ENCODE measurements at places on chromosomes 5 and 9.

DNA sequence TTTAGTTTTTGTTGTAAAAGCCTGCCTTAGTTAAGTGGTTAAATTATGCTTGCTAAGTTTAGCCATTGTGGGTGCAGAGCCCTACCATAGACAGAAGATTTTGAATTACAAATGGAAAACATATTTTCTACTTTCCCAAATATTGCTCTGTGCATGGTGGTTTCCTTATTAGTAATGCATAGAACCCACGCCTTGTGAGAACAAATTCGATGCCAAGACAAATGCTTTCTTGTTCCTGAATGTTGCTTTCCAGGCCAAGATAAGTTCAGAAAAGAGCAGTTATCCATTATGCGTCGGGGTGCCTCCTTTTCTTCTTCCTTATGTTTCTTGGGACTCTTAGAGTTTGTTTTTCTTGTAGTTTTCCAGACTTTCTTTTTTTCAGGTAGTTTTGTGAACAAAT is 31.0 kb upstream of the GARNL3 start:
- no peak for DNase-seq

GRCh38 chr9:113673726-113674125 is 202.4 kb upstream of the ZNF618 start:
- DNase-seq, result no peak

DNA sequence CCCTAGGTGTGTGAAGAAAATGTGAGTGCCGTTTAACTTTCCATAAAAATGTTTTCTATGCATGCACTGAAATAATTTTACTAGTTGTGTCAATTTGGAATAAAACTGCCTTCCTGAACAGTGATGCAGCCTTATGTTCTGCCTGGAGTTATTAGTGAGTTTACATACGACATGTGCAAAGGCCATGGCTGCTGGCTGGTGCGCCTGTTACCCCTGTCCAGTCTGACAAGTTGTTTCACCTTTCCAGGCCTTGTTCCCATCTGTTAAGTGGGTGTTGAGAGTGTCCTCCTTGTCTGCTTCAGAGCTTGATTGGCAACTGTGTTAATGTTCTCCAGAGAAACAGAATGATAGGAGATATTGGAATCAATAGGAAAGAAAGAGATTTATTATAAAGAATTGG is 60.6 kb downstream of the TJP2 start:
- DNase-seq, result no peak

GRCh38 chr5:4646715-4647375 is 493.3 kb upstream of the ADAMTS16 start:
- no peak for DNase-seq

DNA sequence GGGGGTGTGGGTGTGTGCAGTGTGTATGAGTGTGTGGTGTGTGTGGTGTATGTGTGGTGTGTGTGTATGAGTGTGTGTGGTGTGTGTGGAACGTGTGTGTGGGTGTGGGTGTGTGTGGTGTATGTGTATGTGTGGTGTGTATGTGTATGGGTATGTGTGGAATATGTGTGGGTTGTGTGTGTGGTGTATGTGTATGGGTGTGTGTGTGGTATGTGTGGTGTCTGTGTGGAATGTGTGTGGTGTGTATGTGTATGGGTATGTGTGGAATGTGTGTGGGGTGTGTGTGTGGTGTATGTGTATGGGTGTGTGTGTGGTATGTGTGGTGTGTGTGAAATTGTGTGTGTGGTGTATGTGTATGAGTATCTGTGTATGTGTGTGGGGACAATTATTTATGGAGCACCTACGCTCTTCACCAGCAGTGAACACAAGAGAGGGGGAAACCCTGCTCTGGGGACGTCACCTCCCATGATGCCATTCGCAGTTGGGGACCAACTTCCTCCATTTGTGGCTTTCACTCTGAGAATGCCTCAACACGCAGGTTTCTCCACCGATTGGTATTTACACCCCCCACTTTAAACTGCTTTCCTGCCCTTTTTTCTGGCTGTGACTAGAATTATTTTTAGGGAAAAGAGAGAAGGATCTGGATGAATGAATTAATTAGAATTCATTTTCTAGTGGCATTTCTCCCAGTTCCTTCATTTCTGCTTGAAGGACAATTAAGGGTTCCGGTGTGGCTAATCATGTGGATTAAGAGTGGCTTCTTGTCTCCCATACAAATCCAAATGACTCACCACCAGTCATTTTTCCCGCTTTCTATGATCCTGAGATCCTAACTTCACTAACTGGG is 238.1 kb downstream of the ROR2 start:
- peak; percentile 80 for DNase-seq

DNA sequence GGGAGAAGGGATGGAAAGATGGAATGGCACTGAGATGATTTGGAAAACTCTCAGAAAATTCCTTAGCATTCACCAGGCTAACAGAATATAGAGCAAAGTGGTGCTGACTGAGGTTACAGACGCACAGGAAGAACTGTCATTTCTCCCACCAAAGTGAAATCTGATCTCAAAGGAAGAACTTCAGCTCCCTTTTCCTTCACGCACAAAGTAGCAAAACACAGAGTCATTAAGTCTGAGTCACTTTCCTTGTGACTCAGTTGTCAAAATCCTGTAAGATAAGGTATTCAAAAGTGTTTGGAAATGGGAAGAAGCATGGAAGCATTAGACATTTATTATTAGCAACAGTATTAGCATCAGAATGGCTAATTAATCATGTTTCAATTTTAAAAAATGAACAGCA is 11.7 kb downstream of the MPDZ start:
- no peak for DNase-seq

- DNase-seq, result no peak
Measured at GRCh38 chr9:91301161-91301560, 60.6 kb downstream of the AUH start.

DNA sequence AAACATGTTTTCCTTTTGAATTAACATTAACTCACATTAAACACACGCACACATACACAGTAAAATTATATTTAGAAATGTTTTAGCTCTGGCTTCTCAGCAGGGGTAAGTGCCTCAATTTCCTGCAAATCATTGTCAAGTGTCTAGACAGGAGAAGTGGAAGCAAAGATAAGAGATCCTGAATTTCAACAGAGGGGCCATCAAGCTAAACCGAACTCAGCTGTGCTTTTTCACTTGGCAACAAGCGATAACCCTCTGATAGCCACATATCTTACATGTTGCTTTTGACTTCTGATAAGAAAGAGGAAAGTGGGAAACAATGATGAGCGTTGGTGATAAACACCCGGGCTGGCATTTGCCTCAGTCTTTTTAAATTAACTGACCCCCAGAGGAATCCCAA is 79.7 kb upstream of the SPDL1 start:
- DNase-seq, result no peak

DNA sequence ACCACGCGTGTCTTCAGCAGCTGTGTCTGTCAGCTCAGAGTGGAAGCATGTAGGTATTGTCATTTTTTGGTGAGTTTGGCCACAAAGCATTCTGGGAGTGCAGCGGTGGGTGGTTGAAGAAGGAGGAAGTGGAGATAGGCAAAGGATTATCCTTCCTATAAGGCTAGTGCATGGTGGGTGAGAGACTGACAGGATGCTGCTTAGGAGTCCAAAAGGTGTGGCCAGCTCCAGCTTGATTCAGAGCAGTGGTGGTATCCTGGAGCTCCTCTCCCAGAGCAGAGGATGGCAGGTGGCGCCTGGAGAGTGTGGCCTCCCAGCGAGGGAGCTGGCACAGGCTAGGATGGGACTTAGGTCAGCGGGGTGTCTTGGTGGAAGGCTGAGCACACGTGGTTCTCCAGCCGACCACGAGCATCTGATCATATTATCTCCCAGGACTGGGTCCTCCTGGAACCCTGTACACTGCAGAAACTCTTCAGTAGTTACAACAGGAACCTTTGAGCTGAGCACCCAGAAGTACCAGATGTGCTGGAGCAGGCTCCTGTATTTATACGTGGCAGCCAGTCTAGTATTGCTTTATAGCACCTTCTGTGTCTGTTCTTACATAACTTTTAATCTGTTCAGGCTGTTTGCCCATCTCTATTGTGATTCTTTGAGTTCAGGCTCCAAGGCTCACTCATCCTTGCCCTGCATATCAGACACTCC is 29.6 kb downstream of the MAML1 start:
- DNase-seq, result no peak

GRCh38 chr9:136518623-136519022 is 27.2 kb downstream of the NOTCH1 start:
- no peak for DNase-seq

GRCh38 chr5:32541241-32541640 is 44.1 kb upstream of the SUB1 start:
- DNase-seq, result no peak

DNA sequence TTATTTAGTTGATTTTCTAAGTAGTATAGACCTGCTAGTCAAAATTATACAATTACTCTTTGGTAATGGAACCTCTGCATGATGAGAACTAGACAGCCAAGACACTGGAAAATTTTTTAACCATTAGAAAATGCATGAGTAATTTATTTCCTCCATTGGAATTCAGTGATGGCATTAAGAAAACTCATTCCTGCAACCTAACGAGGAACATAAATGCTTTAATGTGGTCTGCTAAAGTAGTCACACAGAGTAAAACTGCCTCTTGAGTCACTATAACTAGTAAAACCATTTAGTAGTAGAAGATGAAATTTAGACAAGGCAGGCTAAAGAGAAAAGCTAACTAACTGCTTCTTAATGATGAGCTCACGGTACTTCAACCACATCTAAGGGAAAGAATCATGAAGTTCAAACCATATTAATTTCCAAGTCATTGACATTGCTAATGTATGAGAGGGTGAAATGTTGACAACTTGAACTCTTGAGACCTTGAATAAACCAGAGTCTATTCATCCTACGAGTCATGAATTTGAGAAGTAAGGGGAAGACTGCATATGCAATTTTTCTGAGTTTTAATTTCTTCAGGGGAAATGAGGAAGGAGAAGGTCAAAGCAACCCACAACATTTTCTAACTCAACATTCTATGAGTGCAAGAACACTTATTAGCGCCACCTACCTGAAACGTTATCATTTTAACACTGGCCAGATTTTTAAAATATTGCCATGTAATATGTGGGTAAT is 74.4 kb downstream of the GLIS3 start:
- no peak for DNase-seq

- DNase-seq, result no peak
Measured at GRCh38 chr5:122263352-122264030, 48.5 kb upstream of the SNCAIP start.

GRCh38 chr5:178790371-178790770 is 59.9 kb upstream of the ZNF354A start:
- DNase-seq, result no peak

- no peak for DNase-seq
Measured at GRCh38 chr5:159976921-159977320, 32.0 kb upstream of the TTC1 start.

DNA sequence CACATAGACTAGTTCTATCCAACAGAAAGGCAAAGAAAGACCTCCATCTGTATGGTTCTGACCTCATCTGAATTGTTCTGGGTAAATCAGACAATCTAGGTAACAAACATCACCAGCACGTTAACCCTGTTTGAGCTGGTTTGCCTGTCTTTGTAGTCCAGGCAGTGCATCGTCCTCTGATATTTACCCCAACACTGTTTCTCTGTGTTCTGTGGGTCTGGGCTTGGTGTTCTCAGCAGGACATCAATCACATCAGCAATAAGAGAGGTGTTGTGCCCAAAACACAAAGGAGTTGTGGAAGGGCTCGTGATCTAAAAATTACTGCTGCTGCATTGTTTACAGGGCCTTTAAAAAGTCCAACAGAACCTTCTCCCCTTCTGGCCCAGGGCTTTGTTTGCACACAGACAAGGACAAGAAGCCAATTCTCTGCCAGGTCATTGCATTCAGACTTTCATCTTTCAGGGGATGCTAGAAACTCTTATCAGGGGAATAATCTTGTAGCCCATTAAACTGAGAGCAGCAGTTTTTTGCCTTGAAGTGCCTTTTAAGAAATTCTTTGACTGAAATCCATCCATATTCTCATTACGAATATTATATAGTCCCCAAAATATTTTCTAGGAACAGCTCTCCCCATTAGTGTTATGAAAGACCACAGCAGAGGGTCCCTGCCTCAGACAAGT is 30.5 kb upstream of the MAP1B start:
- no peak for DNase-seq

DNA sequence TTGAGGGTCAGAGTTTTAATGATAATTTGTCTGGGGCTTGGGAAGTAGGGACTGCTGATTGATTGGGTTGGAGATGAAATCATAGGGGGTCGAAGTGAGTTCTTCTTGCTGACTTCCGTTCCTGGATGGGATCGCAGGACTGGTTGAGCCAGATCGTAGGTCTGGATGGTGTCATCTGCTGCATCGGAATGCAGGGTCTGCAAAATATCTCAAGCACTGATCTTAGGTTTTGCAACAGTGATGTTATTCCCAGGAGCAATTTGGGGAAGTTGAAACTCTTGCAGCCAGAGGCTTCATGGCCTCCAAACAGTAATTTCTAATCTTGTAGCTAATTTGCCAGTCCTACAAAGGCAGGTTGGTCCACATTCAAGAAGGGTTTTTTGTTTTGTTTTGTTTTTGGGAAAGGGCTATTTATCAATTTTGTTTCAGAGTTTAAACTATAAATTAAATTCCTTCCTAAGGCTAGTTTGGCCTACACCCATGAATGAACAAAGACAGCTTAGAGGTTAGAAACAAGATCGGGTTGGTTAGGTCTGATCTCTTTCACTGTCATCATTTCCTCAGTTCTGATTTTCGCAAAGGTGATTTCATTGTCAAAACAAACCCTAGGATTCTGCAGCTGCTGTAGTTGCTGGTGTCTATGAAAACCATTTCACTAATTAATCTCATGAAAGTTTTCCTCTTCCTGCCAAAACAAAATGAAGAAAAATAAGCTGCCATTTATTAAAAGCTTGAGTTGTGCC is 388.0 kb downstream of the TMEM232 start:
- DNase-seq, result no peak

- DNase-seq, result no peak
Measured at GRCh38 chr5:37770786-37771185, 69.1 kb downstream of the GDNF start.

DNA sequence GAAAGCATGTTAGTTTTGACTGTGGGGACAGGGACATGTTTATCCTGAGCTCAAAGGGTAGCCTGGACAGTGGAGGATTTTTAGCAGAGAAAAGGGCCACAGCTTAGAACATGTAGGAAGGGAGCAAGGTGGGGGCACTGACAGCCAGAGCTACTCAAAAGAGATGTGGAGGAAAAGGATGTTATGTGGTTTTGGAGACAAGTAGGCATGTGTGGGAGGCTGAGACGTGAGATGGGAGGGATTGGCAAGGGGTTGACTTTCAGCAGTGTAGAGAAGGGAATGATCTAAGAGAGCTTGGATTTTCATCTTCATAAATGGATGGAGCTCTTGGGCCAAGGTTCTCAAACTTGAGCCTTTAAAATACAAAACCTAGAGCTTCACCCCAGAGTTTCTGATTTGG is 24.0 kb downstream of the SYK start:
- DNase-seq, result no peak

GRCh38 chr9:26175264-26175663 is 497.0 kb upstream of the TUSC1 start:
- DNase-seq, result no peak
